ENCODE measurements at places on chromosomes 4 and X. TPM values are rescaled to one million over a fixed set of nuclear protein-coding genes. Genes with fewer than 3 reads are reported as not detected.

The SLC2A9 gene
- total RNA-seq: 10.3 TPM

The SPANXA1 gene
- not detected for total RNA-seq

The RAB40AL gene
- total RNA-seq: 1.9 TPM

The TMEM175 gene
- total RNA-seq: 15.3 TPM

The FHIP1A gene
- 0.88 TPM for total RNA-seq

The MUC7 gene
- not detected for total RNA-seq

The HOPX gene
- total RNA-seq: 62.9 TPM

The SHOX gene
- total RNA-seq: not detected

The ATP6AP1 gene
- total RNA-seq: 43.8 TPM

The FGA gene
- total RNA-seq: 1.6 TPM

The NIPAL1 gene
- 0.28 TPM for total RNA-seq

The HPF1 gene
- 23.0 TPM for total RNA-seq

The MAGED4 gene
- 5.9 TPM for total RNA-seq

The QRFPR gene
- total RNA-seq: not detected

The ETDA gene
- total RNA-seq: not detected

The NAP1L3 gene
- 5.7 TPM for total RNA-seq

The IL9R gene
- total RNA-seq: not detected

The GPC4 gene
- 17.3 TPM for total RNA-seq

The EVC2 gene
- total RNA-seq: 7.0 TPM

The SPANXD gene
- not detected for total RNA-seq

The RPS6KA6 gene
- 3.7 TPM for total RNA-seq

The RASSF6 gene
- not detected for total RNA-seq

The SRPK3 gene
- 5.4 TPM for total RNA-seq

All from posterior vena cava (tissue), 2 donors.